ENCODE measurements at places on chromosomes 4 and X.

DNA sequence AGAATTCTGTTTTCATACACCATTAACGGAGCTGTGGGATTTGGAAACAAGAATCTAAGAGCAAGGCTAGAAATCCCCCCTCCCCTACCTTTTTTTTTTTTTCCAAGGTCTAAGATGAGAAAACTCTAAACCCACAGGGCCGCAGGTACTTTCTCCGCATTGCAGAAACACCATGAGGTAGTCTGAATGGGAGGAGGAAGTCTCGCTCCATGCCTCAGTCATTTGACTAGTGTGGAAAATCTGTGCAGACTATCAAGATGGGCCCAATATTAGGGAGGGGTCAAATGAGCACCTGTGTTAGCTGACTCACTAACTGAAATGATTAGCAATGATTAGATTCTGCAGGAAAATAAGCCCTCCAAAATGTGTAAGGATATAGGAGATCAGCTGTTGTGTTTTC, 40.9 kb upstream of the MAP3K15 start:
- DNase-seq, result no peak

DNA sequence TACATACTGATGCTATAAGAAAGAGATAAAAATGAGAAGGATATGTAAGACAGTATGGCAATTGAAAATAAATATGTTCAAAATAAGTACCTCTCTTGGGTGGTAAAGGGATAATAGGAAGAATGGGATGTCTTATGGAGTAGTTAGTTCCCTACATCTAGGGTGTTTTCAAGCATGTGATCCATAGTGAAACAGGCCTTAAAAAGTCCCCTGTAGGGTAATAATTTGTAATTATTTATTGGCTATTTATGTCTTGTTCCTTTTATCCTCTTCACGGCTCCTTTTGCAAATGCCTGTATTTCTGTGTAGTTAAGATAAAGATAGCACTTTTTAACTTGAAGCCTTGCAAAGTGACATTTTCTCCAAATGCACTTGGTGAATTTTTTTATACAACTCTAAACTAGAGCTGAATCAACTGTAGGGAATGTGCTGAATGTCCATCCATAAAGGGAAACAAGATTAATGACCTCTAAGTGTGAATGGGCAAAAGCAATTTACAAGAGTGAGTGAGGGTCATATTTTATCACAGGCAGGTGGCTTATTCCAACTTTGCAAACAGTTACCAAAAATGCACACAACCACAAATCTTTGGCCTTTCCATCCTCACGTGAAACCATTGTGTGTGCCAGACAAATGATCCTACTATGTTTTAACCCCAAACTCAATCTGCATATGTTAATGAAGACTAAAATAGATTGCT, 299.0 kb downstream of the KCNIP4 start:
- DNase-seq, result no peak

- DNase-seq, result no peak
These were observed 56.9 kb downstream of the METTL14 start for GRCh38 chr4:118742050-118742449.

- peak; percentile 29 for DNase-seq
These were observed 85.7 kb upstream of the TBL1X start for GRCh38 chrX:9378980-9379696.

- DNase-seq, result peak; percentile 21
These were observed 239.9 kb downstream of the NKX6-1 start for GRCh38 chr4:84258905-84259830.

DNA sequence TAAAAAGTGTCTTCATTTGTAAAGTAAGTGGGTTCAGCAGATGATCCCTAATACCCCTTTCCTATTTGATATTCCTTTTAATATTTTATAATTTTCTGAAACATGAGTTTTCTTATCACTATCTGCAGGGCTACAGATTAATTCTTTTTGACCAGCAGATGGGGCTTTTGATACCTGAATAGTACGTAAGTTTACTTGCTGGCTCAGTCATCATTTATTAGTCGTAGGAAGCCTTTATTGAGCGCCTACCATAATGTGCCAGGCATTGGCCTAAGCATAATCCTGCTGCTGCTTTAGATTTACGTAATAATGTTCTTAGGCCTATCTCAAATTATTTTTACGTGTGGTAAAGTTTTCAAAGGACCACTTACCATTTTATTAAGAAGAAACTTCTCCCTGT, 33.1 kb downstream of the OSTC start:
- DNase-seq, result peak; percentile 16

DNA sequence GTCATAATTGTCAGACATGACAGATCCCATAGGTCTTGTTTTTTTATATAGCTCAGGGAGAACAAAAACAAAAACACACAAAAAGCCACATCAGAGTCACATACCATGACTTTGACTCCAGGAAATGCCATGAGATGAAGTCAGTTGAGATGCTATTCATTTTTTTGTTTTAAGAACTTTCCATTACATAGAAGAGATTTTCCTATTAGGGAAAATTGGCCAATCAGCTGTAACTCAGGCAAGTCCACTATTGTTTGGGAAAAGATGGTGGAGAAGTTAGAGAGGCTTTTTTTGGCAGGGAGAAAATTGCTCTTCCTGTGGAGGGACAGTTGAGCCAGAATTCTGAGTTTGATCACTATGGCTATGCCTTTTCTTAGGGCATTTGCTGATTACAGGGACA, 72.6 kb downstream of the SMARCA5 start:
- DNase-seq, result no peak

- DNase-seq, result no peak
These were observed 975.2 kb downstream of the FSTL5 start for GRCh38 chr4:161188578-161188977.

DNA sequence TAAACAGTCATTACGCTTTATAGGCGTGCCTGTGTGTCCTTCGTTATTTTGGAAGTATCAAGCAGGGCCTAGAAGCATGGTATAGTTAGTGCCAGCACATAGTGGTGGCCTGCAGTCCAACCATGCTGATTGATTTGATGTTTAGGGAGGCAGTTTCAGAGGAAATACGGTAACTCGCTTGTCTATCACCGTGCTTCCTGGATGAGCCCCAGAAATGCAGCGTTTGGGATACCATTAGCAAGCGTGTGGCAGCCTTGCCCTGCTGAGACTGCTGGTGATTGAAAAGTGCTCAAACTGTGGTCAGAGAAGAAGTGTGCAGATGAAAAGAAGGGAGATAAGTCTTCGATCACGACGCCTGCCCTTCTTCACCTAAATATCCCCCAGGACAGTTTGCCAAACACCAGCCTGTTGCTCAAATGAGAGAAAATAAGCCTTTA, 158.4 kb downstream of the CHIC2 start:
- DNase-seq, result peak; percentile 61

DNA sequence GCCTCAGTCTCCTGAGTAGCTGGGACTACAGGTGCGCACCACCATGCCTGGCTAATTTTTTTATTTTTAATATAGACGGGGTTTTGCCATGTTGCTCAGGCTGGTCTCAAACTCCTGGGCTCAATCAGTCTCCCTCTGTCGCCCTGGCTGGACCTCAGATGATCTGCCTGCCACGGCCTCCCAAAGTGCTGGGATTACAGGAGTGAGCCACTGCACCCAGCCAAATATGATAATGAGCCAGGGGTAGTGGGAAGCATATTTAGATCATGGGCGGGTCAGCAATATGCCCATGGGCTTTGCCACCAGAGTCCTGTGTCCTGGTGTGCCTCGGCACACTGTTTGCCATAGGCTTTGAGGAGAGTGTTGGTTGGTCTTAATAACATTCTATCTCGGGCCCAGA, 71.8 kb downstream of the FAM193A start:
- DNase-seq, result no peak

DNA sequence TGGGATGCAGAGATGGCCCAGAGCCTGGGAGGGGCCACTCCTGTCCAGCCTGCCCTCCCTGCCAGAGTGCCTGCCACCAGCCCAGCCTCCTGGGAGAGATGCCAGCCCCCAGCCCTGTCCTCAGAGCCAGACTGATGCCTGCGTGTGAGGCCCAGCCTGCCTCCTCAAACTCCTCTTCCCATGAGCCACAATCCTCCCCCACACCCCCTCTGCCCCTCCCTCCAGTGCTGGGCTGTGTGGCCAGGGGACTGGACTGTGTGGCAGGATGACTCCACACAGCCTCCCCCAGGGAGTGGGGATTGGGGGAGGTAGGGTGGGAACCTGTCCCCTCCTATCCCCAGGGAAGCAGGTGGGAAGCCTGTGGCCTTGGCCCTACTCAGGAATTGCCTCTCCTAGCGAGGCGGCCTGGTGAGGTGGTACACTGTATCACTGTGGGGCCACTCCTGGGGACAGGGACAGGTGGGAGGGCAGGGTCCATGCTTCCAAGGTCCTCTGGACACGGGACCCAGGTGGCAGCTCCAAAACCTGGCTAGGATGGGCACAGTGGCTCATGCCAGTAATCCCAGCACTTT, 4.3 kb upstream of the SH3BP2 start:
- DNase-seq, result no peak

- no peak for DNase-seq
These were observed 41.7 kb upstream of the H2AZ1 start for GRCh38 chr4:99991741-99992140.

- no peak for DNase-seq
These were observed 759.5 kb downstream of the GRXCR1 start for GRCh38 chr4:43651991-43652390.

DNA sequence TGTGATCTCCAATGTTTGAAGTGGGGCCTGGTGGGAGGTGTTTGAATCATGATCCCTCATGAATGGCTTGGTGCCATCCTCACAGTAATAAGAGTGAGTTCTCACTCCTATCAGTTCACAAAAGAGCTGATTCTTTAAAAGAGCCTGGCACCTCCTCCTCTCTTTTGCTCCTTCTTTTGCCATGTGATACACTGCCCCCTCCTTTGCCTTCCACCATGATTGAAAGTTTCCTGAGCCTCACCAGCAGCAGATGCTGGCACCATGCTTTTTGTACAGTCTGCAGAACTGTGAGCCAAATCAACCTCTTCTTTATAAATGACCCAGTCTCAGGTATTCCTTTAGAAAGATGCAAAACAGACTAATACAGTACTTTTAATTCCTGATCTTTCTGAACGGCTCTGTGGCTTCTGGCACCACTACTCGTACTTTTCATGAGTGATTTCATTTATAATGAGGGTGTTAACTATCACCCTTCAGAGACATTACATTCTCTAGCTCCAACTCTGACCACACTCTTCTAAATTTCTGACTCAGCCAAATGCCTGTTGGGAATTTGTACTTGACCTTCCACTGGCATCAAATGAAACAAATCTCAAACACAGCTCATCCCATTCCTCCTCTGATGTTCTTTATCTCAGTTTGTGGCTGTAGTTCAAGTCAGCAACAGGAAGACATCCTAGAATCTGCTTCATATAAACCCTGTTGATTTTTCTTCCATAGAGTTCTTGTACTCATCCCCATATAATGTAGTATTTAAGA, 4.2 kb downstream of the UFSP2 start:
- no peak for DNase-seq

DNA sequence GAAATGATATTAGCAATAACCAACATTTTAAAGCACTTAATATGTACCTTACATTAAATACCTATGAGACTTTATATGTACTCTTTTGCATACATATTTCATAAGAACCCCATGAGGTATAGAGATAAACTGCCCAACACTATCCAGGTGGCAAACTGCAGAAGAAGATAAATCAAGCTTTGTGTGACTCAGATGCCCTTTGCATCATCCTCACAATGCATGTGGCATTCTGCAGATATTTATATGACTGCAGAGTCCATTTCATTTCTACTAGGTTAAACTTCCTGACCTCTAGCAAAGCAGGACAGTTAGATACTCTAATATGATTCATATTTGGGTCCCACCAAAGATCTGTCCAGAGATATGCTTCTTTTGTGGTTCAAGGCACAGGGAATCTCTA, 85.6 kb upstream of the RASGEF1B start:
- peak; percentile 21 for DNase-seq

GRCh38 chrX:23849241-23849640, 58.5 kb downstream of the APOO start:
- DNase-seq, result no peak

DNA sequence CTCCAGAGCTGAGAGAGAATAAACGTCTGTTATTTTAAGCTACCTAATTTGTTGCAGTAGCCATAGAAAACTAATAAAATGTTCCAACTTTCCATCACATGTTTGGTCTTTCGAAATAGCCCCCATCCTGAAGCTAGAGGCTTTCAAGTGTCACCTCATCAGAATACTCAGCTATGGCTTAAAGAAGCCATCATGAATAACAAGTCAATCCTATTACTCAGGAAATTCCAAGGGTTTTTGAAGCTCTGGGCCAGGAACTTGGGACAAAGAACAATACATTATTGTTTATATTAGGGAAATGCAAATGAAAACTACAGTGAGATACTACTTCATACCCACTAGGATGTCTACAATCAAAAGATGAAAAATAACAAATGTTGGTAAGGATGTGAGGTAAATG, 42.2 kb downstream of the TBCK start:
- DNase-seq, result peak; percentile 28

GRCh38 chrX:49286136-49286535, 16.5 kb downstream of the PPP1R3F start:
- DNase-seq, result no peak

- peak; percentile 59 for DNase-seq
These were observed 2.0 kb downstream of the HSPA4L start for GRCh38 chr4:127783955-127784770.

GRCh38 chrX:131322651-131323050, 33.5 kb upstream of the IGSF1 start:
- no peak for DNase-seq

GRCh38 chr4:17173300-17173699, 274.9 kb upstream of the LDB2 start:
- no peak for DNase-seq

GRCh38 chr4:182068920-182069319, 174.3 kb upstream of the TENM3 start:
- DNase-seq, result no peak

DNA sequence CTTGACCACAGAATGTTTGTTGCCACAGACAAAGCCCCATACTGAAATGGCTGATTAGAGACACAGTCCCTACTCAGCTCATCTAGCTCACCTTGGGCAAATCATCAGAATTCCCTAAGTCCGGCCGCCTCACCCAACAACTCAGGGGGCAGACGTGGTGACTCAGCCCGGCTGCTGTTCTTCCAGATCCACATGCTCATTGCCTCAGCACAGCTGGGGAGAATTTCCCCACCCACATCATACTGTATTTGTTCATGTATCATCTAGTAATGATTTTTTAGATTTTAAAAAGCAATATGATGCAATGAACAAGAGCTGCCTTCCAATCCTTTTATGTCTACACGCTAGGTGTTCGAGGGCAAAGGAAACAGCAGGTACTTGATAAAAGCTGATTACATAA, 333.8 kb upstream of the TENM3 start:
- peak; percentile 94 for DNase-seq

GRCh38 chr4:85701861-85702321, 226.9 kb downstream of the ARHGAP24 start:
- no peak for DNase-seq

GRCh38 chr4:8840006-8840793, 31.4 kb downstream of the HMX1 start:
- no peak for DNase-seq

GRCh38 chrX:154804957-154805695, at the start of gene MPP1:
TSS of gene MPP1 (minus strand) at chrX:154805485. CDS start at chrX:154805373, 112 bp downstream.
- DNase-seq, result peak; percentile 69

DNA sequence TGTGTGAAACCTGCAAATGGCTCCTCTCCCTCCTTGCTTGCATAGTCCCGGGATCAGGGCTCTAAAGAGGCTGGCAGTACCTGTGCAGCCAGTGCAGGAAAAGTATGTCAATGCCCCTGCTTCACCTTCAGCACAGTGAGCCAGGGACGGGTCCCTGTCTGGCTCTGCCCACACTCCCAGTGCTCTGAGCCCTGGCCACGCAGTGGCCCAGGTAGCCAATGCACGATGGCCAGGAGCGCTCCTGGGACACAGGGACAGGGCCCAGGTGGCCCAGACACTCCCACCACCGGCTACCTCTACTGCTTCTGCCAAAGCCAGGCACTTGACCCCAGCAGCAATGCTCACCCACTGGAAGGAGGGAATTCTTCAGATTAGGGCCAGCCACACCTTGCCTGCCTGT, 68.0 kb upstream of the MAGEA10 start:
- no peak for DNase-seq

GRCh38 chrX:57929373-57929772, 19.1 kb upstream of the ZXDA start:
- DNase-seq, result peak; percentile 26

All from mammary epithelial cell (primary cell).